ENCODE measurements at places on chromosomes 5 and 9.

DNA sequence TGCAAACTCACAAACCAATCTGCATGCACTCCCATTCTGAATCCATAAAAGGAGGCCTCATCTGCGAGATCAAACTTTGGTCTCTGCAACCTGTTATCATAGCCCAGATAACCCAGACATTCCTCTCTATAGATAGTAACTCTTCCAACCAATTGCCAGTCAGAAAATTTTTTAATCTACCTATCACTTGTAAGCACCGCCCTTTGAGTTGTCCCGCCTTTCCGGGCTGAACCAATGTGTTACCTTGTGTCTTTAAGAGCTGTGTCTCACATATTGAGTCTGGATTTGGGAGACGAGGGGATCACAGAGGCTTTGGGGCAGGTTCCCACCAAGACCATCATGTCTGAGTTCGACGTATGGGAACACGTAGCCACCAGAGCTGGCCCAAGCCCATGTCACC lies 91.1 kb upstream of the PPP1R26 start:
- DNase-seq, result no peak

- DNase-seq, result peak; percentile 54
Observed at GRCh38 chr9:133148199-133149129, 15.2 kb downstream of the GBGT1 start.

- no peak for DNase-seq
Observed at GRCh38 chr9:84166891-84167290, 173.7 kb downstream of the SLC28A3 start.

DNA sequence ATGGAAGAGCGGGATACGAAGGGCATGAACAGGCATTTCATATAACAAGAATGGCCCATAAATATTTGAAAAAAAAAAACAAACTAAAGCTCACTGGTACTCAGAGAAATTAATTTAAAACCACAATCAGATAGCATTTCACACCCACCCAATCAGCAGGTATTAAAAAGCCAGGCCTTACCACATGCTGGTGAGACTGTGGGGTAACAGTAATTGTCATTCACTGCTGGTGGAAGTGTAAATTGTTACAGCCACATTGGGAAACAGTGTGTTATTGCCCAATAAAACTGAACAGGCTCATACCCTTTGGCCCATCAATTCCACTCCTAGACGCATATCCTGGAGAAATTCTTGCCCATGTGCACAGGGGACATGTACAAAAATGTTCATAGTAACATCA lies 66.0 kb downstream of the PLAC8L1 start:
- DNase-seq, result no peak

DNA sequence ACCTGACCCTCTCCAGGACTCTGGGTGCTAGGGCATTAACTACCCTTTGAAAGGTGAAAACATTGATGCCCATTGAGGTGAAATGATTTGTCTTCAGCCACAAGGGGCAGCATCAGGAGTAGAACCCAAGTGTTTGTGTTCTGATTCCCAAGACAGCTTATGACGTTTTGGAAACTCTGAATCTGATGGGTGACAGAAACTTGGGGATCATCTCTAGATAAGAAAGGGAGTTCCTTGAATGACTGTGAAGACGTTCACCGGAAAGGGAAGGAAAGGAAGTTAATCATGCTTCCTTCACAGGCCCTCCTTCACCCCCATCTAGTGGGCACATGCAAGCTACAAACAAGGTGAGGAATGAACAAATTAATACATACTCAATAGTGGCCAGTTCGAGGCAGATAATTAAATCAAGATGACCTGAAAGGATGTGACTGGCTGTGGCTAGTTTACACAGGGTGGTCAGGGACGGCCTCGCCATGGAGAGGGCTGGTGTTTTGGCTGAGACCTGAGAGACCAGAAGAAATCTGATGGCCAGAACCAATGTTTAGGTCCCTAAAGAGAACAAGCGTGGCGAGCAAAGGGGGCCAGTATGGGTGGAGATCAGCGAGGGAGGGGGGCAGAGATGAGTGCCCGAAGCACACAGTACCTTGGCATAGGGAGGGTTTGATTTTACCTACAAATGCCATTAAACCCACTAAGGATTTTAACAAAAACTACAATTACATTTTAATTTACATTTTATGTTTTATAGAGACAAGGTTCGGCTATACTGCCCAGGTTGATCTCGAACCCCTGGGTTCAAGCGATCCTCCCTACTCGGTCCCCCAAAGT lies 937 bp upstream of the SLC26A2 start:
- DNase-seq, result peak; percentile 60

DNA sequence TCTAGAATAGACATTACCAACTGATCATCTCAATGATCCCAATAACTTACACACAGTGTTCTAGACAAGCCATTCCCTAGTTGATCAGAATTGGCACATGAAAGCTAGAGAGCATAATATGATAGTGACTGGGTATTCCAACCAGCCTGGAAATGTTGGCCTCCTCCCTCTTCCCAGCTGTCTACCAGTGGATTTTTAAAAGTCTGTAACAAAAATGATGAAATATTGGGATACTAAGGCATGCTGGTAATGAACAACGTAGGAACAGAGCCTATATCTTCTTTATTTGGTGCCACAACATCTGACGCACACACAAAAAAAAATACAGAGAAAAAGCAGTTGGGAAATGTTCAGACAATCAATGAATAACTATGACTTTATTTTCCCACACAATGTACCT lies 34.8 kb downstream of the TRIM32 start:
- DNase-seq, result no peak

GRCh38 chr5:158409507-158409906 lies 550.6 kb upstream of the CLINT1 start:
- DNase-seq, result no peak

DNA sequence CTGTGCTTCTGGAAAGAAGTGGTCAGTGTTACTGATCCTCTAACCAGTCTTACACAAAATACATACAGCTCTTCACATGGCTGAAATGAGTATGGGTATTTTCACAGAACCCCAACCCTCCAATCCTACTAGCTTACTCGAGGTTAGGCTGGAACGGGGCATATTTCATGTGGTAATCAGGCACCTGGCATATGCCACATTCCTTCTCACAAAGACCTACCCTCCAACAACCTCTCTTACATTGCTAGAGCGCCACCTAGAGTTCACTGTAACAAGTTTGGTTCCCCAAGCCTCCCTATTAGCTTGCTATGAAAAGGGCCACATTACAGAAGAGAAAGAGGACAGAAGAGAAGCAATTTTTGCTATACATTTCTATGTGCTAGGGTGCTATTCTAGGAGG lies 597.3 kb downstream of the PRELID2 start:
- no peak for DNase-seq

GRCh38 chr9:114805670-114806525 lies at the start of gene TNFSF15:
Gene TNFSF15, minus strand, starts transcription at chr9:114806039. Its CDS starts 27 bp downstream, at chr9:114806012.
- peak; percentile 2 for DNase-seq

DNA sequence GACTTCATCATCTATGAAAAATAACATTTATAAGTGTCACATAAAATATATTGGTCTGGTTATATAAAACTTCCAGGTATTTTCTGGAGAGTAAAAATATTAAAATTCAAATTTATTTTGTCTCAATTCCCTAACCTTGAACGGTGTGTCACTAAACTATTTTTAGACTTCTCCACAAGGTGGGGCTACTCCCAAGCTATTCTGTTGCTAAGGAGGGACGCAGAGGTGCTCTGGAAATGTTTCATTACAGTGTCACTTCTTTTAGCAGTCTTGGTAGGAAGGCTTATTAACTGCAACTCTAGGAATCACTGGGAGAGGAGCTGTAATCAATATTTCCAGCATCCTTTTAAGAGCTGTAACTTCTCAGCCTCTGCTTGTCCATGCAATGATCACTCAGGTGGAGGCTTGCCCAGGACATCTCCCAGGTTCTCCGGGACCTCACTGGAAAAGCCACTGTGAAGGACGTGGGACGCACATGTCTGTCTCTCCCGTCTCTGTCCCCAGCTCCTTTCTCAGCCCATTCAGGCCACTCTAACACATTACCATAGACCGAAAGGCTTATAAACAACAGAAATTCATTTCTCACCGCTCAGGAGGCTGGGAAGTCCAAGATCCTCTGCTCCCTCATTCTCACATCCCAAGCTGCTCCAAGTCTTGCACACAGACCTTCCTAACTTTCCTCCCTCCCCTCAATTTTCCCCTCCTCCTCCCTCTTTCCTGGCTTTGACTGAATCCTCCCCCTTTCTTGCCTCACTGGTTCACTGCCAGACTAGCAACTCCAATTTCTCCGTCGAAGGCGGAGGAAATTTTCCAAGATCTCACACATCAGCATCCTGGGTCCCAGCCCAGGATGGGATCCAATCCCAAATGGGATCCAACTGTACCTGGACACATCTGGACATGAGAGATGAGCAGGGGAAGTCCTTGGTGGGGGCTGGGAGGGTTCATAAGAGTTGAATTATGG lies 32.7 kb upstream of the DNAH5 start:
- no peak for DNase-seq

GRCh38 chr9:73080110-73080694 lies 71.5 kb upstream of the ANXA1 start:
- no peak for DNase-seq

DNA sequence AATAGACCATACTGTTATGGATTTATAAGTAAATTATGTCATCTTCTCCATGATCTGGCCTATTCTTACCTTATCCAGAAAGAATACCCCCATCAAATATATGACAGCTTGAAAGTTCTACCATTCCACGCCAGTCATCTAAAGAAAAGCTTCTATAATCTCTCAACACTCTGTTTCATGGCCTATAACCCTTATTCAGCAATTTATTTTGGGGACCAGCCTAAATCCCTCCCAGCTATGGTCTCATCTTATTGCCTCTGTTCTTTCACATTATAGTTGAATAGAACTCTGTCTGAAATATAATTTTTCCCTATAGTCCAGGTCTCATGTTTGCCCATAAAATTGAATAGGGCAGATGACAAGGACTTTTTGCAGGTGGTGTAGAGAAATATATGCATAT lies 2387.6 kb upstream of the WWC1 start:
- no peak for DNase-seq

GRCh38 chr5:56534102-56534829 lies 281.1 kb upstream of the MAP3K1 start:
- DNase-seq, result peak; percentile 47

DNA sequence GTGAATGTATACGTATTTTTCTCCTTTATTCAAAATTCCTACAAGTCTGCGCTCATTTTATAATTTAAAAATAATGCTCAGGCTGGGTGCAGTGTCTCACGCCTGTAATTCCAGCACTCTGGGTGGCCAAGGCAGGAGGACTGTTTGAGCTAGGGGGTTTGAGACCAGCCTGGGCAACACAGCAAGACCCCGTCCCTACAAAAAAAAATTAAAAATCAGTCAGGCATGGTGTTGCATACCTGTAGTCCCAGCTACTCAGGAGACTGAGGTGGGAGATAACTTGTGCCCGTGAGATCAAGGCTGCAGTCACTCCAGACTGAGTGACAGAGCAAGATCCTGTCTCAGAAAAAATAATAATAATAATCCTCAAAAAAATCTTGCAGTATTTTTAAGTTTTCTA lies 7.8 kb downstream of the UIMC1 start:
- no peak for DNase-seq

- DNase-seq, result no peak
Observed at GRCh38 chr5:89228355-89228754, 345.4 kb upstream of the MEF2C start.

DNA sequence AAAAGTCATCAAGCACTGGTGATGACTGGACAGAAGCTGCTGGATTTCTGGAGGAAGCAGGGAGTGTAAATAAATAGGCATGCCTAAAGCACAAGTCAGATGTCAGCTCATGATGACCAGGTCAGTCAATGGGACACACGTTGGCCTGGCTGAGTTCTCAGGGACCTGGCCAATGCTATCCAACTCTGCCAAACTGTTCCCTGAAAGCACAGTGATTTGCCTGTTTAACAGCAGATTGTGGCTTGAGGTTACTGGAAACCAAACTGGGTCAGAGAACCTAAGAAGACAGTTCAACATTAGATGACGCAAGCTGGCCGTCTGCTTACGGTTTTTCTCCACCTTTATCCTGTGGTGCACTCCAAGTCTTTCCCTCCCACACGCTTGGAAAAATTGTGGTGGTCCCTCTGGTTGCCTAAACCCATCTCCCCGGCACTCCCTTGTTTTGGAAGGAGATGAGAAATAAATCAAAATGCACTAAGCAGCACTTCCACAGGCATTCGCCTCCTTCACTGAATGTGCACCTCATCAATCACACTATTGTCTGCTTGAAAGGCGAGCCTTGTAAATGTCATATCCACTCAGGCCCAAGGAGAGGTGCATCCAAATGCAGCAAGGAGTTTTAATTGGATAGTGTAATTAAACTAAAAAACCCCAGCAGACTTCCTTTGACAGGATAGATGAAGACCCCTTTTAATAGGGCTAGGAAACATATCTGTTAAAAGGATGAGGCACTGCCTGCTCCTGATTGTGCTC lies 199.4 kb downstream of the GAPVD1 start:
- no peak for DNase-seq

GRCh38 chr9:123420592-123421111 lies 64.7 kb downstream of the CRB2 start:
- DNase-seq, result no peak

DNA sequence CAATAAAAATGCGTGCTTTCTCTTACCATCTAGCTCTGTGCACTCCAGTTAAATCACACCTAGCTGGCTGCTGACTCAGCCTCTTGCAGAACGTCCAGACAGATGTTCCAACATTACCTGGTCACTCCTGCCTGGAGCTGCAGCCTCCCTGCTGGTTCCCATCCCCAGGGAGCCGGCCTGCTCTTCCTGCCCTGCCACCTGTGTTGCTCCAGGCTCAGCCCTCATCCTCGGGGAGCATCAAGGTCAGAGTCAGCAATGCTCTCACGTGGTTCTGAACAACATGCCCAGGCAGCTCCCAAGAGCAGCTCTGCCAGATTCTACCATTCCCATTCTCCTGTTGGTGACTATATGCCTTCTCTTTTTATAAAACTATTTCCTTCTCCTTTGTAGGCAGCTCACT lies 81.3 kb downstream of the GADD45G start:
- DNase-seq, result no peak
